ENCODE measurements at places on chromosomes 1 and 21.
A peak's percentile ranks its signal among the peaks of the same experiment; 100 is the strongest.

- no peak for DNase-seq
These were observed 1.9 kb downstream of the SH2D2A start for GRCh38 chr1:156814571-156815260.

- no peak for DNase-seq
These were observed 17.7 kb downstream of the RAB7B start for GRCh38 chr1:205985330-205986005.

DNA sequence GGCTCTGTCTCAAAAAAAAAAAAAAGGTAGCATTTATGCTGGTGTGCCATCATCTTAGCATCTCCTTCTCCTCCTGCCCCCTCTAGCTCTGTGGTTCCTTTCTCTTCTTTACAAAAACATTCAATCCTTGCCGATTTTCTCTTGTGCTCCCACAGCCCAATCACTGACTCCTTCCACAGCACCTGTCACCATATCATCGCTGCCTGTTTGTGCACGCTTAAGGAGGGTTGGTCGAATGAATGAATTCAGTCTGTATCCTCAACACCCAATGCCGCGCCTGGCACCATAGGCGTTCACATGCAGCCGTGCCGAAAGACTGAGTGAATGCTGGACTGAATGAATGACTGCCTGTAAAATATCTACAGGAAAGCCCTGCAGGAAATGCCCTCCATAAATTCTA, 7.9 kb downstream of the RNU5D-1 start:
- DNase-seq = no peak

DNA sequence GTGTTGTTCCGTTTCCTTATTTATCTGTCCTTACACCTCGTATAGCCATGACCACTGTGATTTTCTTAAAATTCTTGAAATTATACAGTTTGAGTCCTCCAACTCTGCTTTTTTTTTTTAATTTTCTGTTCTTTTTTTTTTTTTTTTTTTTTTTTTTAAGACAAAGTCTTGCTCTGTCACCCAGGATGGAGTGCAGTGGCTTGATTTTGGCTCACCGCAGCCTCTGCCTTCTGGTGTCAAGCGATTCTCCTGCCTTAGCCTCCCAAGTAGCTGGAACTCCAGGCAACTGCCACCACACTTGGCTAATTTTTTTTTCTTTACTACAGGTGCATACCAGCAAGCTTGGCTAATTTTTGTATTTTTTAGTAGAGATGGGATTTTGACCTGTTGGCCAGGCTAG, 48.9 kb downstream of the DIP2A start:
- no peak for DNase-seq

- no peak for DNase-seq
These were observed 24.2 kb downstream of the UBASH3A start for GRCh38 chr21:42427809-42428419.

DNA sequence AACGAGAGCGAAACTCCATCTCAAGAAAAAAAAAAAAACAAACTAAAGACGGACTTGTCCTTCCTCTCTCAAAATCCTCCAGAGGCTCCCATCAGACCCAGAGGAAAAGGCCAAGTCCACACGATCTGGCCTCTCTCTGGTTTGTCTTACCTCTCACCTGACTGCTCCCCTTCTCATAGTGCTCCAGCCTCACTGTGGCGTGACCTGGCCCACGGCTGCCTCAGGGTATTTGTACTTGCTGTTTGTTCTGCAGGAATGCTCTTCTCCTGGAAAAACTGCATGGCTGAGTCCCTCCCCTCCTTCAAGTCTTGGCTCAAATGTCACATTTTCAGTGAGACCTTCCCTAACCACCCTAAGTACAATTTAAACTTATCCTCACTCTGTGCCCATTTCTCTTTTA, 8.0 kb upstream of the BRWD1 start:
- no peak for DNase-seq

DNA sequence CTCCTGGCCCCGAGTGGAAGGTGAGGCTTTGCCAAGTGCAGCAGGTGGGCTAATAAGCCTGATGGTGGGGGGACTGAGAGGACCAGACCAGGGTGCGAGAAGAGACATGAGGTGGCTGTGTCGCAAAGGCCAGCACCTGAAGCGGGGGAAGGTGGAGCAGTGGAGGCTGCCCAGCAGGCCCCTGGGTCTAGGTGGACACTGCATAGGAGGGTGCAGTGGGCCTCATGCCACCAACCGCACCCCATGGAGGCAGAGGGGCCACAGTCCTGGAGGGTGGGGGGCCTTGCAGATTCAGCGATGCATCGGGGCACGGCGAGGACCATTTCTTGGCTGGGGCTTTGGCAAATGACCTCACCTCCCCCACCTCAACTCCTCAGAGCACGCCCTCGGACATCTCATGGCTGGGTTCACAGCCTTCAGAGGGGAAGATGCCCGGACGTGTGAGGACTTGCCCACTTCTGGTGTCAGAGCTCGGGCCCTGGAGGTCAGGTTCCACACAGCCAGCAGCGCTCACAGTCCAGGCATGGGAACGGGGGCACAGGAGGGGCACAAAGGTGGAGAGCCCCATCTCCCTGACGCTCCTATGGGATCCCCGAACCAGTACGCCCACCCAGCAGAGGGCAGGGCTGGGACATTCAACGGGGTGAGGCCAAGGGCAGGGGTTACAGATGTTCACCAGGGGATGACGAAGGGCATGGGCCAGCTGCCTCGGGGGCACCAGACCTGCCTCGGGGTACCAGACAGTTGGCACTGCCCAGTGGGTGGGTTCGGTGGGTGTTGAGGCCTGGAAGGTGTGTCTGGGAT, 35.4 kb downstream of the UBE2G2 start:
- no peak for DNase-seq

- no peak for DNase-seq
These were observed 14.7 kb upstream of the TNFRSF8 start for GRCh38 chr1:12048372-12048771.

GRCh38 chr21:42258885-42259407, 40.0 kb downstream of the ABCG1 start:
- DNase-seq = no peak

DNA sequence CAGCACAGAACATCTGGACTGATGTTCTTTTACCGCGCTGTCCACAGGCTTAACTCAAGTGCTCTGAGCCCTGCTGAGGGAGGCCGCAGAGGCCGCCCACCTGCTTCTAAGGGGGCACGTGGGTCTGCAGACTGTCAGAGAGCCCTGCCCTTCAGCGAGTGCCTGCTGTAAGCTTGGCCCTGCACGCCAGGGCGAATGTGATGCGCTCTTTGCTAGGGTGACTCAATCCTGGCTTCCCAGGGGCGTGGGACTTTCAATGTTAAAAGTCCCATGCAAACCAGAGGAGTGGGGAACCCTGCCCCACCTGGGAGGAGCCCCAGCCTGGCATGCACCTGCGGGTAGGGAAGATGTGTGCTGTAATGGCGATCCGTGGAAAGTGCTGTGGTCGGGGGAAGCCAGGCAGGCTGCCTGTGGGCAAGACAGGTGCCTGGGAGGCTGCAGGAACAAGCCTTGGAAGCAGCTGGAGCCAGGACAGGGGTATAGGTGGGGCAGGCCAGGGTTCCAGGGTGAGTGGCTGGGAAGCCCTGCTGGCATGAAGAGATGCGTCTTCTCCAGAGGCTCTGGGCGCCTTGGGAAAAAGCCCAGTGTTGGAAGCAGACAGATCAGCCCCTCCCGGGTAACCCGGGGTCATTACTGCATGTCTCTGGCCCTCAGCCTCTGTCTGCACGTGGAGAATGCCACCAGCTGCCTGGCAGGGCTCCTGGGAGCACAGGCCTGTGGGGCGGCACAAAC, 594 bp upstream of the PANK4 start:
- peak; percentile 63 for DNase-seq

DNA sequence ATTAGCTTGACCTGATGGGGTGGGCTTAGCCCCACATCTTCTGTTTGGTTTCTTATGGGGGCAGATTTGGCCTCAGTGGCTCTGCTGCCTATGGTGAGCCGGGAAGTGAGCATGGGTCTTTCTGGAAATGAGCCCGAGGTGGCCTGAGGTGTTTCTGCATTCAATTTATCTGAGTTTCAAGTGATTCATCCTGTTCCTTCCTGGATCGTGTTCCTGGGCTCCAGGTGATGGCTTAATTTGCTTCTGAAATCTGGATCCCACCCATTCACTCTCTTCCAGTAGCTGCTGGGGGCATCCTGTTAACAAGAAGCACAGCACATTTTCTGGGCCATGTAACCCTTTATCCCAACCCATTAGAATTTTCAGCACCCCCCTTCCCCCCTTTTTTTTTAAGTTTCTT, 324.6 kb downstream of the CAMTA1 start:
- DNase-seq = no peak

- DNase-seq = no peak
These were observed 15.0 kb upstream of the HMGN1 start for GRCh38 chr21:39363607-39364555.

DNA sequence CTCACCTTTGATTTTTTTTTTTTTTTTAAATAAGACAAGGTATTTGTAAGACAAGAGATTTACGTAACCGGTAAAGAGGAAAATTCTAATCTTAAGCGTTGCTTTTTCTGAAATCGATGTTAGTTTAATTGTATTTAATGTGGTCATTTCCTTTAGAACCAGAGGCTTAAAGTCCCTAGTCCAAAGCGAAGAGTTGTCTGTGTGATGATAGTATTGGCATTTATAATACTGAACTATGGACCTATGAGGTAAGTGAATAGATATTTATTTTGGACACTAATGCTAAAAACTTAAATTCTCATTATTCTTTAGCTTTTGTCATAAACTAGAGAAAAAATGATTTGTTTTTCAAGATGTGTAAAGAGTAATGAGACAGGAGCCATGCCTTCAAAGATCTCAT, 54.8 kb downstream of the ATF6 start:
- DNase-seq = no peak

- DNase-seq = no peak
These were observed 214.1 kb upstream of the L1TD1 start for GRCh38 chr1:61980561-61980960.

DNA sequence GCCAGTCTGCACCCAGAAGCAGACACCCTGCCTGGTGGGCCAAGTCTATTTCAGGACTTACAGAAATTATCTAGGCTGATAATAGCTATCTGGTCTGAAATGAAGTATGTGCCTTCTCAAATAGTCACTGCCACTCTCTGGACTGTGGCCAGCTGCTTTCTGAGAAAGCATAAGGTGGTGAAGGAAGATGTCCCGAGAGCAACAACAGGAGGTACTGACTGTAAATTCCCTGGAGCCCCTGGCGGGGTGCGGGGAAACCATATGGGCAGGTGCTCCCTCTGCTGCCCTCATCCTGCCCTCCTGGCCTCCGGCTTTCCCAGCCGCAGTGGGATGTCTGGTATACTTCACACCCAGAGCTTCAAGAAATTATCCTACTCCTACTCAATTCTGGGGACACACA, 86.8 kb downstream of the TGFBR3 start:
- DNase-seq = no peak

- no peak for DNase-seq
These were observed 6.5 kb downstream of the WLS start for GRCh38 chr1:68225781-68226180.

DNA sequence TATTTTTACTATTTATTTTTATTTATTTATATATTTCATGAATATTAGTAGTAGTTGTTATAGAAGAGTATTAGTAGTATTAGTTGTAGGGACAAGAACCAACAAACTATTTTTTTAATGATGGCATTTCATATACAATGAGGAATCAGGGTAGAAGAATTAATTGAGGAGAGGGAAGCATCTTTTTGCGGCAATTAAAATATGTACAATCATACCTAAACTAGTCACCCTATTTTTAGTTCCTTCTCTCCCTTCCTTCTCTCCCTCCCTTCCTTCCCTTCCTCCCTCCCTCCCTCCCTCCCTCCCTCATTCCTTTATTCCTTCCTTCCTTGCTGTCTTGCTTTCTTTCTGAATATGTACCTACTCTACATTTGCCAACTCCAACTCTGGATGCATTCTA, 189.8 kb downstream of the GRIK1 start:
- DNase-seq = no peak

DNA sequence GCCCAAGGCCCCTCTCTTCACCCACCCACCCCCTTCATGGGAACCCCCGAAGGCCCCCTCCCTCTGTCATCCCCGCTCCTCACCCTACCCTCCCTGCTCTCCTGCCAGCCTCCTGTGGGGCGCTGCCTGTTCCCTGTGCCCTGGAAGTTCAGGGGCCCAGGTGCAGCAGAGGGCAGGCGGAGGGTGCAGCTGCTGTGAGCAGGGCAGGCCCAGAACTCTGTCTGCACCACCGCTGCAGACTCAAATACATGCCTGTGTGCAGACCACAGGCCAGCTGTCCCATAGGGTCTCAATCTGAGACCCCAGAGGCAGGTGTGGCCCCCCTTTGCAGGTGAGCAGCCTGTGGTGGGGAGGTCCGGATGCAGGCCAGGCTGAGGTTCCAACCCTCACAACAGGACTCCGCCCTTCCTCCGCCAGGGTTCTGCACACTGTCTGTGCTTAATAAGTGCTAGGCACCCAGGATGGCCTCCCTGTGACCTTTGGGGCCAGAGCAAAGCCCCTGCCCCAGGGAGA, 62.5 kb downstream of the WNT9A start:
- no peak for DNase-seq

- no peak for DNase-seq
These were observed 22.4 kb downstream of the CNIH4 start for GRCh38 chr1:224378855-224379631.

GRCh38 chr1:40699787-40700186, 8.3 kb downstream of the NFYC start:
- DNase-seq = no peak

DNA sequence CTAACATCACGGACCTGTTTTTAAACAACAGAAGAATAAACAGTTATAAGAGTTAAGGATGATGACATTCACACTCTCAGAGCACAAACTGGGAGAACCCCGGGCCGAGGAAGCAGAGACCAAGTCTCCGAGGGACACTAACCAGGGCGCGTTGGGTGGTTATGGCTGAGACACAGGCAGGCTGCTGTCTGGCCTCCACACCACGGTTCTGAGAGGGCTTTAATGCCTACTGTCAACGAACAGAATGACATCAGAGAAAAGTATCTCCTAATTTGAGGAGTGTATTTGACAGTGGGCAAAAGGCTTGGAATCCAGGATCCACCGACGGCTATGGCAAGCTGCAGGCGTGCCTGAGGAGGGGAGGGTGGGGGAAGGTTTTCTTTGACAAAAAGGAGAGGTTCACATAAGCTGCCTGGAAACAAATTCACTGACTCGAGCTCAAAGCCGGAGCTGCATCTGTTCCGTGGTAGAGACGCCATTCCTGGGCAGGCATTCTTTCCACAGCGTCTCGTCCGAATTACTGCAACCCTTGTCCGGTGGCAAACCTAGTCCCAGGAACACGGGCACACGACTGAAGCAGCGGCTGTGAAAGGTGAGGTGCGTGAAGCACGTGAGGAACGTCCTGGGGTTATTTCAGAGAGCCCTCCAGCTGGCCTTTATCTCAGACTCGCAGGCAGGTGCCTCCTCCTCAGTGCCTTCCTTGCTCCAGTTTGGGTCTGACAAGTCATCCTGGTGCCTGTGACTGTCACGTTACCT, 9.4 kb downstream of the POFUT2 start:
- no peak for DNase-seq

- no peak for DNase-seq
These were observed 22.9 kb upstream of the COL18A1 start for GRCh38 chr21:45381865-45382696.

DNA sequence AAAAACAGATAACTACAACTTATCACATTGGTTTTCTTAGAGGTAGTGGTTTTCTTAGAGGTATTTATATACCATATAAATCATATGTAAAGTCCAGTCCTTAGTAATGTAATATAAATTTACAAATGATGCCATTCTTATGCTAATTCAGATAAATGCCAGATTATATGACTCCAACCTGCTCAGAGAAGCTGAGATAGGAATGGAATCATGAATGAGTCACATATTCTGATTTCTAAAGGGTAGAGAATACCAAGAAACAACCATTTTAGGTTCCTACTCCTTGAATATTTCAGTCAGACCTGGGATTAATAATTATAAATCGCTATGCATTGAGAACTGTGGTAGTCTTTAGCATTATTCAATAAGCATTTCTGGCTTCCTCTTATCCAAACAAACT, 760.1 kb upstream of the NEGR1 start:
- DNase-seq = no peak

Data from testis (tissue), 5 donors.